ENCODE measurements at places on chromosomes 12 and 14.

GRCh38 chr12:21343636-21344035, 8.9 kb upstream of the SLCO1A2 start:
- no peak for DNase-seq

DNA sequence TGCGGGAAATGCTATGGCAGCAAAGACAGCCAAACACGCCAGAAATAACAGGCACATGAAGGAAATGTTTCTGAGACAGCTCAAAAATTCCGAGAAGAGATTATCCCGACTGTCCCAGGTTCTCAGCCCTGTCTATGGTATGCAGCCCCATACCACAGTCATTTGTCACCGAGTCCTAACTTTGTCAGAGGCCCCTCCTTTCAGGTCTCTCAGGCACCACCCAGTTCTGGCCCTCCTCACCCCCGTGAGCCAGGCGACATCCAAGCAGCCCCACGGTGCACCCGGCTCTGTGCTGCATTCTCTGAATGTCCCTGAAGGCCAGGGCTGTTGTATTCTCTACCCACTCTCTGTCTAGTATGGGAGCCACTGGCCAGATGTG, 24.0 kb downstream of the SSH1 start:
- DNase-seq = no peak

GRCh38 chr14:82855912-82856391, 1322.3 kb upstream of the SEL1L start:
- DNase-seq = peak; percentile 59

- no peak for DNase-seq
These were observed 28.0 kb downstream of the PXN start for GRCh38 chr12:120237360-120238171.

DNA sequence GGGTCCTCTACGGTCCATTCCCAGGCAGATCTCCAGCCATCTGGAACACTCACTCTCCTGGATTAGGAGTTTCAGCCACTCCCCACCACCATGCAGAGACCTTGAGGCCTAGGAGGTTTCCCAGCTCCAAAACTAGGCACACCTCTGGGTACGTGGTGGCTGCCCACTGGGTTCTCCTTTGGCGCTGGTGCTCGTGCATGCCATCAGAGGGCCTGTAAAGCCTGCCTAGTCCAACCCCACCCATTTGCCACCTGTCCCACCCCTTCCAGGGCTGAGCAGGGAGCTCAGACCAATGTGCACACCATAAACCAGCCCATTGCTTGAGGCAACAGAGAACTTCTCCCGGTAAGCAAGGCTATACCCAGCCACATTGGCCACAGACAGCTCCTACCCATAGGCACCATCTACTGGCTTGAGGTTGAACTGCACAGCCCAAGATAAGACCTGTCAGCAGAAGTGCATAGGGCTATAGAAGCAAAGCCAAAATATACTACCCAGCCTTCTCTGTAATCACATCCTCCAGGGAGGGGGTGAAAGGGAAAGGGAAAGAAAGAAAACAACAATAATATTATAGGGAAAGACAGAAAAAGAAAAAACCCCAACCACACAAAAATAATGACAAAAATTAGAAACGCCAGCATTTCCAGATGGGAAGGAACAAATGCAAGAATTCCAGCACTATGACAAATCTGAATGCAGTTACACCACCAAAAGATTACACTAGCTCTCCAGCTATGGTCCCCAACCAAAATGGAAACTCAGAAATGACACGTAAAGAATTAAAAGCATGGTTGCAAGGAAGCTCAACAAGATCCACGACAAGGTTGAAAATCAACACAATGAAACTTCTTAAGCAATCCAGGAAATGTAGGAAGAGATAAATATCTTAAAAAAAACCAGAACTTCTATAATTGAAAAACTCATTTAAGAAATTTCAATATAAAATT, 111.9 kb upstream of the CCDC175 start:
- peak; percentile 61 for DNase-seq

DNA sequence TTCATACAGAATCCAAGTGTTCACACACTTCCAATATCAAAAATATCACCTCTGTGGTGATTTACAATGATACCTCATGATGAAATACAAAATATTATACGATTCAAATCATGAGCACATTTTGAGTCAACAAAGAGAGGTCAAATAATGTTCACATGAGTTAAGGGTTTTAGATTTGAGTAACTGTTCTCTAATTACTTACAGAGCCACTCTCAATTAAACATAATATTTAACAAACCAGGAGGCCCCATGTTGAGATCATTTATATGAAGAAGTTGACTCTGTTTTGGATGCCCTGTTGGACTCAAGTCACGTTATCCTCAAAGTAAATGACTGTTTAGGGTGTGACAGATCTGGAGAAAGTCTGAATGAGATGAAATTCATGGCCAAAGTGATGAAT, 53.5 kb downstream of the NUAK1 start:
- DNase-seq = no peak

DNA sequence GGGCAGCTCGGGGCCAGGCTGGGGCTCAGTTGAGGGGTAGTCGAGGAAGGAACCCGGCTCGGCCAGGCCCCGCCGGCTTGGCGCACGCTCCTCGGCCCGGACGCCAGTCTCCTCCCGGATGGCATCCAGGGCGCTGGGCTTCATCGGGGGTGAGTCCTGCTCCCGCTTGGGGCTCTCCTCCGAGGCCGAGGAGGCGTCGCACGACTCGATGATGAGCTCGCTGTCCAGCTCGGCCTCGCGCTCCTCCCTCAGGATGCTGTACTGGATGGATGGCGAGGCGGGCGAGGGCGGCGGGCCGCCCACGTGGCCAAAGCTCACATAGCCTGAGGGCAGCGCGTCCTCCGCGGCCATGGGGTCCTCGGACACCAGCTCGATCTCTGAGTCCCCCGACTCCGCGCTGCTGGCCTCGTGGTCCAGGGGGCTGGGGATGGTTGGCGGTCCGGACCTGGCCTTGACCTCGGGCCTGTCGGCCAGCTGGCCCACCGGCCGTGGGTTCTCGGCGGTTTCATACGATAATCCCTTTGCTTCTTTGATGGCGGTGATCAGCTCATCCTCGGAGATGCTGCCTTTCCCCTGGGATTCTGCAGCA, 143.4 kb downstream of the RTN1 start:
- no peak for DNase-seq

GRCh38 chr12:43336962-43337555, 214.9 kb downstream of the ADAMTS20 start:
- no peak for DNase-seq

- DNase-seq = no peak
These were observed 374.4 kb downstream of the NUAK1 start for GRCh38 chr12:105764216-105764835.

DNA sequence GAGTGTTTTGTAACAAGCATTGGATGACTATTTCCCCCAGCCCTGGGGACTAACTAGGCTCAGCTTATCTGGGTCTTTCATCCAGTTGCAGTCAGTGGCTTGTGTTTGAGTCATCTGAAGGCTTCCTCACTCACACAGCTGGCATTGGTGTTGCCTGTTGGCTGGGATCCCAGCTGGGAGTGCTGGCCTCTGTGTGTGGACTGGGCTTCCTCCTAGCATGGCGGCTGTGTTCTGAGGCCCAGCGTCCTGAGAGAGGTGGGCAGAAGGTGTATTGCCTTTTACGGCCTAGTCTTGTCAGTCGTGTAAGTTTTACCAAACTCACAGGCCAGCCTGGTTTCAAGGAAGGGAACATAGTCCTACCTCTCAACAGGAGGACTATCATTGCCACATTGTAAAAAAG, 28.3 kb upstream of the PPP2R5C start:
- no peak for DNase-seq

Data from Ammon's horn (tissue), 1 donor.